A549 treated with CpdA at 1 μM for 4 hours (cell line): ENCODE measurements at places on chromosomes 5 and 9. TPM values are rescaled to one million over a fixed set of nuclear protein-coding genes. Genes with fewer than 3 reads are reported as not detected.

OR1Q1 gene
- 0.06 TPM in 1 of 5 replicates, not detected in the others for total RNA-seq

LNPEP gene
- 6.3 to 9.2 TPM (median 7.9 TPM) in 5 replicates for total RNA-seq

MORN5 gene
- total RNA-seq = 0.44 TPM in 1 of 5 replicates, not detected in the others

CAMK4 gene
- 0.01 to 0.13 TPM (median 0.09 TPM) in 3 of 5 replicates, not detected in the others for total RNA-seq

MARCHF11 gene
- total RNA-seq = not detected in 5 replicates
